ENCODE measurements at places on chromosomes 4 and X.

- ATAC-seq, result no peak
These were observed 577.9 kb upstream of the DIPK2B start for GRCh38 chrX:45778616-45779015.

DNA sequence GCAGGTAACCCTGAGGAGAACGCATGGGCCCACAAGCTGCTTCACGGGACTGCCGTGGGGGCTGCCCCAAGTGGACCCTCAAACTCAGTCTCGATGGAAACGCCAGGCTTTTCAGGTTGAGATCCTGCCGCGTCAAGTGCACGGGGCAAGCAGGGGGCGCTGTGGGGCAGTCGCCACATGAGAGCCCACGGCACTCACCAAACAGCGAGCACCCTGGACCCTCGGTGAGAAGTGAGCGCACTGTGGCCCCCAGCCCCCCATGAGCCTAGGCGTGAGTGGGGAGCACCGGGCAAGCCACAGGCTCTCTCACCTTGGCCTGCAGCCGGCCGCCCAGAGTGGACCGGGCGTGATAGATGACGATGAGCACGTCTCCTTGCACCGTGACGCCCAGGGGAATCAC is 50.9 kb upstream of the CPLX1 start:
- no peak for ATAC-seq

DNA sequence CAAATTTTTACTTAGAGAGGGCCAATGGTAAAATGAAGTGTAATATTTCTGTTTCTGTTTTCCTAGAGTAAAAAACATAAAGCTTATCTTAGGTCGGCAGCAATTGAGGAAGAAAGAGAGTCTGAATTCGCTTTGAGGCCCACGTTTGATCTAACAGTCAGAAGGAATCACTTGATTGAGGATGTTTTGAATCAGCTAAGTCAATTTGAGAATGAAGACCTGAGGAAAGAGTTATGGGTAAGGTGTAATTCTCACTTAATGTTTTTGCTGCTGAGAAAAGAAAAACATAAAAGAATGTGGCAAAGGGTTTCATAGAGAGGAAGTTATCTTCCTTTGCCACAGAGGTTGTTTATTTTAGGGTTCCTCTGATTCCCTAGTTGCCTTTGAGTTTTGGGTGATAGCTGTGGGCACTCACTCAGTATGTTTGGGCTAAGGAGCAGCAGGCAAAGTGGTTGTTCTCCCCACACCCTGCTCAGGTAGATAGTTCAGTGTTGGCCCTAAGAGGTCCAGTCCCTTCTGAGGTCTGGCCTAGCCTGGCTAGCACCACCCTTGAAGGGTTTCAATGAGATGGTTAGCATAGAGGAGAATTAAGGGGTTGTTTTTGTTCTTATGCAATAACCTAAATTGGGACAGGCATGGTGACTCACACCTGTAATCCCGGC is 32.3 kb downstream of the HERC5 start:
- ATAC-seq, result no peak

DNA sequence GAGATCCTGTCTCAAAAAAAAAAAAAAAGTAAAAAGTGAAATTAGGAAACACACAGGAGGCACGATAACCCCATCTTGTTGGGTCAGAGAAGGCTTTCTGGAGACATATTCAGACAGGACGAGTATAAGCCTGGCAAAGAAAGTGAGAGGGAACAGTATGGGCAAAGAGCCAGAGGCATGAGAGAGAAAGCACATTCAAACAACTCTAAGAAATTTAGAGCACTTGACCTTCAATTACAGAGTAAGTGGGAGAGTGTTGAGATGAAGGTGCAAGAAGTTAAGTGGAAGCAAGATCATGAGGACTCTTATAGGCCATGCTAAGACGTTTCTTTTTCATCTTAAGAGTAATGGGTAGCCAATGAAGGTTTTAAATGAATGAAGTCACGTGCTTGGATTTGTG is 70.4 kb downstream of the ELOVL6 start:
- ATAC-seq, result no peak

- no peak for ATAC-seq
These were observed 892.6 kb upstream of the FRG1 start for GRCh38 chr4:189048119-189048518.

- ATAC-seq, result no peak
These were observed 74.9 kb downstream of the PRRG1 start for GRCh38 chrX:37424000-37424429.

DNA sequence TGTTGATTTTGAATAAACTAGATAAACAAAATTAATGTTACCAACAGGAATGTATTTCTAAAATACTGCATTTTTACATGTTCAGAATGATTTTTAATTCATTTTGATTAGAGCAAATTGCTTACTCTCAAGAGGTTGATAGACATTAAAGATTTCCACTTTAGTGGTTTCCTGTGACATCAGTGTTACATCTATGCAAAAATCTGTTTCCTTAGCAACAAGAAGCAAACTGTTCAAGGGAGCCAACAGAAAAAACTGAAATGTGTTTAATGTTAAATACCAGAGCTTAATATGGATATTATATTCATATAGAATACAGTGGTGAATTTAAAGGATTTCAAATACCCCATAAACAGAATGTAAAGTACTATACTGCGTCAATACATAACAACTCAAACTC is 277.8 kb downstream of the GABRG1 start:
- no peak for ATAC-seq

DNA sequence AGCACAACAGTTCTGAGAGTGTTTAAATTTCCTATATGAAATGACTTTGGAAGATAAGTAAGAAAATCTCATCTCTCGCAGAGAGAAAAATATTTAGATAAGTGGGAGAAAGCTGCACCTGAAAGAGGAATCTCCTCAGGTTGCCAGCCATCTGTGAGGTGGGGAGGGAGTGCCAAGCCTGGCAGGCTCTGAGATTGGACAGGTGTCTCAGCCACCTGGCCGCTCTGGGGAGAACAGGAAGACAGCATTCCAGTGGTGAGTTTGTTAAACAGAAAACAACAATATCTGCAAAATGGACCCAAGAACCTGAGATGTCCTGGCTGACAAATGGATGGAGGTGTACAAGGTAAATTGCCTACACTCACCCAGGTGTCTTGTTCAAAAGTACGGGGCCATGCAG is 31.3 kb downstream of the EMCN start:
- ATAC-seq, result no peak

DNA sequence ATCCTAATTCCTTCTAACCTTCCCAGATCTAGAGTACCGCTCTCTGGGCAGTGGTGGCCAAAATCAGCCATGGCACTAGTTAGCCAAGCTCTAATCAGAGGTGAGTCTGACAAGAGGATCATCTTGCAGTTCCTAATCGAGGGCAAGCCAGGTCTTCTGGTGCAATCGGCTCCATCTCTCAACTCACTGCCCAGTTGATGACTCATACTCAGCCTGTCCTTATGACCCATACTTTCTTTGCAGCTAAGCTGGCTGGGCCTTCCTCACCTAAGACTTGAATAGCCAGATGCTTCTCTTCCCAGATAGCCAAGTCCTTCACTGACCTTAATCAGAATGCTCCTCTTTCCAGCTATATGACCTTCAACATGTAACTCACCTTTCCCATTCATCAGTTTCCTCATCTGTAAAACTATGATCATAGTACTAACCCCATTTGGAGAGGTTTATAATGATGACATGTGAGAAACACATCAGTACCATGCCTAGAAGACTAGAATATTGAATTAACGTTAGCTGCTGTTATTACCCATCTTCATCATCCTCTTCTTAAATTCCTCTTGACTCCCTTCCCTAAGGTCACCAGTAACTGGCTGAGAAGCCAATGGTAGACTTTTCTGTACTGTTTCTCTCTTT is 57.1 kb downstream of the RELL1 start:
- ATAC-seq, result peak; percentile 78

DNA sequence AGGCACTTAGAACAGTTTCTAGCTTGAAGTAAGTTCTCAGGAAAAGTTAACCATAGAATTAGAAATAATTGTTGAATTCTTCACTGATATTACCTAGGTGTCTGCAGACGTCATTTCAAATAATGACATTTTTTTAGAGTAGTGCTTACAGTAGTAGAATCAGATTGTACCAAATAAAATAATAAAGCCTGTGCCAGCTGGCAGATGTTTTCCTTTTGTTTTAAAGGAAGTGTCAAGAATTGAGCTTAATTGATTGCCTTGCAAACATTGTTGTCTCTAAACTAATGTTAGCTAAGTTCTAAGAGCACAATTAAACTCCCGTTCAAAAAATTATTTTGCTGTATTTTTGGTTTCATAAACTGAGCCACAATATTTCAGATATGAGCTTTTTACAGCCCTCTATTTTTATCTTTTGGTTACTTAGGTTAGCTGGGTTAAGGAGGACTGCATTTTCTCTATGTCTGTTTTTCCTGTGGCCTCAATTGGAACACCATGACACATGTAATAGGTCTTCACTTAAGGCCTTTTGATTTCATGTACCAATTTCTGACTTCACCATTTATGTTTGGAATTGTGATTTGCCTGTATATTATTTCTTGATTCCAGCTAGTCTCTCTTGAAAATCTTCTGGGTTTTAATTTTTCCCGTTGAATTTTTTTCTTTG is 64.2 kb downstream of the DCUN1D4 start:
- ATAC-seq, result no peak

DNA sequence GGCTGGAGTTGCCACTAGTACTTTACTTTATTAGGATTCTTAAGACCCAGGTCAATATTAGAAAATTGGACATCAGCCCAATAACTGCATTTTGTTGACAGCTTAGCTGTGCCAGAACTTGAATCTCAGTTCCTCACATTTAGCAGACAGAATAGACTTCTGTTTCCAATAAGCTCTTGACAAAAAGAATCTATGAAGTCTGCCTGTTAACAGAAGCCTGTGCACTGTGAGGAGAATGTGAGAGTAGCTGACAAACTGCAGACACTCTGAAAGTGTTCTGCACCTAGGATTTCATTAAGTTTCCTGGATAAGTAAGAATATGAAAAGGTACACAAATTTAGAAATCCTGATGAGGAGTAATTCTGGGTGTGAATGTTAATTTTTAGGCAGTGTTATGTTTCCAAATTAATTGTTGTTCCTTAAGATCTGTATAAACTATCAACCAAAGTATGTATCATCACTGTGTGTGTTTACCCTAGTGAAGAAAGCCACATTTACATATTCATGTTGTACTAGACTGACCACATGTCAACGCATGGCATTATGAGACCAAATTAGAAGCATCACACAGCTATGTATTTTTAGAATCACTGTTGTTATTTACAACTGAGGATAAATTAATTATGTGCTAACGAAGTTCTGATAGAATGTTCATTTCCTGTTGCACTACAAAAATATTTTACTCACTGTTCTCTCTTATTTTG is 756.4 kb upstream of the IGFBP7 start:
- ATAC-seq, result no peak

GRCh38 chr4:13611283-13611842 is 16.2 kb downstream of the BOD1L1 start:
- peak; percentile 80 for ATAC-seq

DNA sequence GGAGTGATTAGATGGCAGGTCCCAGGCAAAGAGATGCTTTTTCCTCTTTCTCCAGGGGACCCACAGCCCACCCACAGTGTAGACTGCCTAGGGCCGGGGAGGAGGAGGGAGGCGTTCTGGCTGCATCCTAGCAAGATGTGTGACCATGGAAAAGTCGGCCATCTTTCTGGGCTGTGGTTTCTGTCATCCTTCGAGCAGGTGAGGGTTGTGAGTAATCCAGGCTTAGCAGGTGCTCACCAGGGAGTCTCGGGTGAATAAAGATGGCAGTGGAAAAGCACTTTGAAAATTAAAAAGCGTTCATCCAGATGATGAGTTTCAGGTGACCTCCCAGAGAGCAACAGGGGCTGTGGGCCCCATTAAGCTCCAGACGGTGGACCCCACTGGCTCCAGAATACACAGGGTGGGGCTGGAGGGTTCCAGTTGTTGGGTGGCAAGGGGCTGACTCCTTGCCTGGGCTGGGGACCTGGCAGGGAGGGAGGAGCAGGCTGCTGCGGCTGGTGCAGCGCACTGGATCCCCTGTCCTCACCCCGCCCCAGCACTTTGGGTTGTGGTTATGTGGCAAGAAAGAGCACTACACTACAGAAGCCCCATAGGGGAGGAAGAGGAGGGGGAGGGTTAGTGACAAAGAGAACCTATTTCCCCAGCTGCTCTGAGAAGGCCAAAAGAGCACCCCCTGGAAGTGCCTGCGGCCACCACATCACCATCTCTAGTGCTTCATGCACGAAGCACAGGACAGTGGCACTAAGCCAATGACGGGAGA is 23.7 kb downstream of the ELF4 start:
- peak; percentile 36 for ATAC-seq

GRCh38 chr4:3231471-3231870 is 17.5 kb upstream of the MSANTD1 start:
- no peak for ATAC-seq

- no peak for ATAC-seq
These were observed 149.3 kb upstream of the CYSLTR1 start for GRCh38 chrX:78476701-78477100.

DNA sequence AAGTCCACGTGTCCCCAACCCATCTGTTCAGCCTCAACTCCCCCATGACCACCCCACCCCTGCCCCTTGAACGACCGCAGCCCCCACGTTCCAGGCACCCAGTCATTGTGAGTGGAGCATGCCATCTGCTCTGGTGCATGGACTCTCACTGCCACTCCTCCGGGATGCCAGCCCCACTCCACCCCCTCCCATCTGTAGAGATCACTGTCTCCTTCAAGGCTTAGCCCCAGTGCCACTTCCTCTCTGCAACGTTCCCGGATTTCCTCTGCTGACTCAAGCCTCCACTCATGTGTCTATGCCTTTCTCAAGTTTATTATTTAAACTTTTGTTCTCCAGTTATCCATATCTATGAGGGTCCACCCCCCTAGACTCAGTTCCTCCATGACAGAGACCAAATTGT is 54.0 kb downstream of the MAML3 start:
- no peak for ATAC-seq

DNA sequence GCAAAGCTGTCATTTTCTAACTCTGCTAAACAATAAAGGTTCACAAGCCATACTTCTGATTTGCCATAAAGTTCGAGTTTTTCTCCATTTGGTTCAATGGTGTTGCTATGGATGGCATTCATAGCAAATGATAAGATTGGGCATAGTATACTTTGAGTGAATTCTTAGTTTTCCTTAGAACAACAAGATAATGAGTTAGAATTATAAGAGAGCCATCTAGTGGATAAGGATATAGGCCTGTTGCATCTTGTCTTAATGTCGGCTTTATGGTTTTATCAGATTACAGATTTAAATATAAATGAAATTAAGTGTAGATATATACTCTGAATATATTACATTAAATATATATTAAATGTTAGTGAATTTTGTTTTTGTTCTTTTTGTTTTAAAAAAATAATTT is 644.6 kb downstream of the IL1RAPL1 start:
- ATAC-seq, result no peak

GRCh38 chr4:124970011-124970410 is 257.5 kb upstream of the ANKRD50 start:
- no peak for ATAC-seq

- ATAC-seq, result no peak
These were observed 114.4 kb downstream of the WDFY3 start for GRCh38 chr4:84852081-84852480.

DNA sequence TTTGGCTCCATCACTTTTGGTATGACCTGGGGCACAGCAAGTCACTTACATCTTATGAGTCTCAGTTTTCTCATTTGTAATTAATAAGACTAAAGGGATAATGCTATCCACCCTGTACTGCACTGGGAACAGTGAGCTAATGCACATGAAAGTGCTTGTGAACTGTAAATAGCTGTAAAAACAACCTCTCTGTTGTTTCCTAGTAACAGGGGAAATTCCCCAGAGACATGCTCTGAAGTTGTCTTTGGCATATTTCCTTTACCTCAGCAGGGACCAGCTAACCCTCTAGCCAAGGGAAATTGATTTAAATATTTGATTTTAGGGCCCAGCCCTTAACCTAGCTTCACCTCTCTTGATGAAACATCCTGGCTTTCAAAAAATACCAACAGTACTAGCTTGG is 6.1 kb upstream of the CYSLTR1 start:
- ATAC-seq, result no peak

Measured in esophagus mucosa (tissue), 1 donor.